LoVo (cell line): ENCODE measurements at places on chromosomes 16 and 17.

GRCh38 chr17:46745376-46745775 lies 73.1 kb downstream of the WNT3 start:
- DNase-seq = no peak

GRCh38 chr17:30236297-30236624 lies 764 bp upstream of the SLC6A4 start:
- no peak for DNase-seq

DNA sequence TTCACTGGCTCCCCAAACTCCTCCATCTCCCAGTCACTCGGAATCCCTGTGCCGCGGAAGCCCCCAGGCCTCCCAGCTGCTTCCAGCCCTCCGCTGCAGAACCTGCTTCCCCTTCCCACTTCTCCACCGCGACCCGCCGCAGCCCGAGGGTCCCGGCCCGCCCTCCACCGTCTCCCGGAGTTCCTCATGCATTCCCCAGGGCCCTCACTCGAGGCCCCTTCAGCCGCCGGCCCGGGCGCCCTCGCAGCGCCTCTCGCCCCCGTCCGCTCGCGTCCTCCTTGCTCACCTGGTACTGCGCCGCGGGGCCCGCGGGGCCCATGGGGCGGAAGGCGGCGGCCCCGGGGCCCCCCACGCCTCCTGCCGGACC lies 329 bp downstream of the SMARCD2 start:
- DNase-seq = no peak

DNA sequence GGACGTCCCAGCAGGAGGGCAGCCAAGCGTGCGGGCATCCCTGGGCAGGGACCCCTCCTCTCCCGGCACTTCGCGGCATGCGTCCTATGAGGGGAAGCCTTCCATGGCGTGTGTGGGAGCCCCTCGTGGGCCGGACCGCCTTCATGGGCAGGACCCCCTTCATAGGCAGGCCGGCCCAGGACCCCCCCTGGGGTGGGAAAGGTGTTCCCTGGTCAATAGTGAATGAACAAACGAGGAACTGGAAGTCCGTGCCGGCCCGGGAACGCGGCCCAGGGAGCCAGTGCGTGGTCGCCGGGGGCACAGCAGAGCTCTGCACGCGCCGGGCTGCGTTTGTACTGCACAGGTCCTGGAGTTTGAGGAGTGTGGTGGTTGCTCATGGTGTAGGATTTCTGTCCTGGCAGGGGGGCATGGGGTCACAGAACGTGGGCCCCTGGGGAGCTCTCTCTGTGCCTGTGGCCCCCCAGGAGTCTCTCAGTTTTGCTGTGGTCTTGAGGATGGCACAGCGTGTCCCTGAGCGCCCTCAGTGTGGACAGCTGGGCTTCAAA lies 13.9 kb downstream of the BAIAP2 start:
- no peak for DNase-seq

GRCh38 chr17:9446528-9446927 lies 129.1 kb downstream of the STX8 start:
- DNase-seq = no peak

DNA sequence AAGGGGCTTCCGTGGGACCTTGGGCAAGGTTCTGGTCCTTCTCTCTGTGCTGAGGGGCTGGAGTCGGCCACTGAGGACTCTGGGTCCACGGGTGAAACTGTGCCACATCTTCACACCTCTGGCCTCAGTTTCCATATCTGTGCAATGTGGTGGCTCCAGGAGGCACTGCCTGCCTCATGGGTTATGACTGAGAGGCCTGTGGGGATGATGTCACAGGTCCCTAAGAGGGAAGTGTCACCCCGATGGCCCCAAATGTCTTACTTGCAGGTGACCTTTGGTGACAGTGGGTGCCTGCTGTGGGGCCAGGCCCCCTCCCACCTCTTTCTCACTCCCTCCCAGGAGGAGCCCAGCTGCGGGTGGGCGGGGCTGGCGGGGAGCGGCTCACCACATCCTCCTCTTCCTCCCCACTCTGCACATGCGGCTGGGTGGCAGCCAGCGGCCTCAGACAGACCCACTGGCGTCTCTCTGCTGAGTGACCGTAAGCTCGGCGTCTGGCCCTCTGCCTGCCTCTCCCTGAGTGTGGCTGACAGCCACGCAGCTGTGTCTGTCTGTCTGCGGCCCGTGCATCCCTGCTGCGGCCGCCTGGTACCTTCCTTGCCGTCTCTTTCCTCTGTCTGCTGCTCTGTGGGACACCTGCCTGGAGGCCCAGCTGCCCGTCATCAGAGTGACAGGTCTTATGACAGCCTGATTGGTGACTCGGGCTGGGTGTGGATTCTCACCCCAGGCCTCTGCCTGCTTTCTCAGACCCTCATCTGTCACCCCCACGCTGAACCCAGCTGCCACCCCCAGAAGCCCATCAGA lies at the start of gene IL21R:
Gene IL21R, plus strand, starts transcription at position 407 of the 801 bp plus-strand sequence. CDS start 27,898 bp downstream, outside the sequence.
- DNase-seq = no peak

DNA sequence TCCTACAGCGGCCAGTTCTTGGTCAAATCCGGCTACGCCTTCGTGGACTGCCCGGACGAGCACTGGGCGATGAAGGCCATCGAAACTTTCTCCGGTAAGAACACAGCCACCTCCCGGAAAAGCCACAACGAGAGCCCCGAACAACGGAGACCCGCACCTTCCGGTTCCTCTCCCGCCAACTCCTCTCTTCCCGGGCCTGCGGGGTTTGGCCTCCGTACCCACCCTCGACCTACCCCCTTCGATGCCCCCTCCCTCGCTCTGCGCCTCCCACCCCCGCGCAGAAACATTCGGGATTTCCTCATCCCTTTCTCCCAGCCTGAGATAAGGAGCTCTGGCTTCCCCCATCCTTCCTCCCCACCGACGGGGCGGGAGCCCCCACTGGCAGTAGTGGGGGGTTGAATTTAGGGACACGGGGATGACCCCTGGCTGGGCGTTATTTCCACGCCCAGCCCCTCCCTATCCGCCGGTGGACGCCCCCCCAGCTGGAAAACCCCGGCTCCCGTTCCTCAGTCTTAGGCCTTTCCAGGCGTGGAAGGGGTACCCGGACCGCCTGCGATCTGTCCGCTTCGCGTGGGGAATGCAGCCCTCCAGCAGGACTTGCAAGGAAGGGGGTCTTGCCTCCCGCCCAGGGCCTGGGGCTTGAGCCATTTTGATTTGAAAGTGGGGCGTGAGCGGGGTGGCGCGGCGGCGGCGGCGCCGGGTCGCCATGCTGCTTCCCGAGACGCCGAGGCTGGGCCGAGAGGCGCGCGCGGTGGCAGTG lies 822 bp downstream of the IGF2BP1 start:
- no peak for DNase-seq

GRCh38 chr16:56019274-56019673 lies 144.1 kb upstream of the CES5A start:
- no peak for DNase-seq

- DNase-seq = no peak
Observed at GRCh38 chr17:30589431-30589830, 112.2 kb downstream of the GOSR1 start.

GRCh38 chr16:87960852-87961251 lies 9.6 kb downstream of the BANP start:
- DNase-seq = no peak

GRCh38 chr16:69118994-69119393 lies 13.4 kb downstream of the CHTF8 start:
- no peak for DNase-seq

DNA sequence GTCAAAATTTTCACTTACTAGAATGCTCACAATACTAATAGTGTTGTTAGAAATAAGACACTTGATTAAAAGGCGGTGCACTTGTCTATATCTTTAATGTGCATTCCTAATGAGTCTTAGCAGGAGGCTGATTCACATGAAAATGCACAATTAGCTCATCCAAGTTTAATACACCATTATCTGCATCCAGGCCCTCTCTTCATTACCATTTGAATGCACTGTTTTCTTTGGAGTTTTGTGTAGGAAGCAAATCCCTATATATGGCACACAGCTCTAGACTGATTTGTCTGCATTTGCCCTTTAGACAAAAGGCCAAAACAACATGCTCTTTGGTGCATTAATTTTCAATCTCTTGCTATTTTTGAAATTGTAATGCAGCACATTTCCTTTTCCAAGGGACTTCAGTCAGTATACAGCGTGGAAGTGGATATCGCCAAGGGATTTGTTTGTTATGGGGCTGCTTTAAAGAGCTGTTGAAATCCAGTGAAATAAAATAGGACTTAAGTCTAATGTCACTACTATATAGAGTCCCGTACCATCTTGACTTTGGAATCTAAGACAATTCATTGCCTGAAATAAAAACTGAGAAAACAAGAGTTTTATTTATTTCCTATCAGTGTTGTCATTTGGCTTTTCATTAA lies 257.6 kb upstream of the CPHXL start:
- no peak for DNase-seq

GRCh38 chr16:49562228-49562627 lies 188.6 kb downstream of the C16orf78 start:
- no peak for DNase-seq

- no peak for DNase-seq
Observed at GRCh38 chr17:15914400-15915170, 30.3 kb upstream of the ADORA2B start.

DNA sequence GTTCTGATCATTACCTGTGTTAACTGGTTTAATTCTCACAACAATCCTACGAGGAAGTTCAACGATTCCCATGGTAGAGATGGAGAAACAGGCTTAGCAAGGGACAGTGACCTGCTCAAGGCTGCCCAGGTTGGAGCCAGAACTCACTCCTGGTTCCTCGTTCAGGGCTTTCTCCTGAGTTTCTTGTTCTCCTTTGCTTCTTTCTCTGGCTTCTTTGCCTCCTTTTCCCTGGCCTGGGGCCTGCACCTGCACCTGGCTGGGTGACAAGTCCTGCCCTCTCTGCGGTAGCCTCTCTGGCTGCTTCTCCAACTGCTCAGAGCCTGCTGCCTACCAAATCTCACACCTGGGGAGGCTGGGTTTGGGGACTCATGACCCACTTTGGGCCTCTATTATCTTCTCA lies 2.8 kb downstream of the CCL22 start:
- DNase-seq = no peak

DNA sequence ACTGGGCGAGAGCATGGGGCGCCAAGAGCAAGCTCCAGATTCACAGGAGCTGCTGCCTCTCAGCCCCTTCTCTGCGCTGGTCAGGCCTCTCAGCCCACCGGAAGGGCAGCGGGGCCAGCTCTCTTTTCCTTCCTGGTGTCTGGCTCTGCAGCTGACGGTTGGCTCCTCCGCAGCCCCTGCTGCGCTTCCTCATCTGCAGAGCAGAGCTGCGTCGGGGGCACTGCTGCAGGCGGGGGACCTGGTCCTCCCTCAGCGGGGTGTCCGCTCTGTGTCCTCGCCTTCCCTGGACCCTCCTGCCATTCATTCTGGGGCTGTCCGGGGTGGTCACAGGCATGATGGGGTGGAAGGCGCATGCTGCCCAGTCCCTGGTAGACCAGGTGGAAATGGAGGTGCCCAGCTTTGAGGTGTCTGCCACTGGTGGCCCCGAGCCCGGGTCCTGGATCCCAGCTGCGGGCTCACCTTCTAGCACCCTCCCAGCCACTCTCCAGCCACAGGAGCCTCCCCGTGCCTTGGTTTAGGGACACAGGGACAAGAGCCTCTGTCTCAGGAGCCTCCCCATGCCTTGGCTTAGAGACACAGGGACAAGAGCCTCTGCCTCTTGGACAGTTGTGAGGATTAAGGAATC lies 84.8 kb downstream of the IRF8 start:
- DNase-seq = no peak

DNA sequence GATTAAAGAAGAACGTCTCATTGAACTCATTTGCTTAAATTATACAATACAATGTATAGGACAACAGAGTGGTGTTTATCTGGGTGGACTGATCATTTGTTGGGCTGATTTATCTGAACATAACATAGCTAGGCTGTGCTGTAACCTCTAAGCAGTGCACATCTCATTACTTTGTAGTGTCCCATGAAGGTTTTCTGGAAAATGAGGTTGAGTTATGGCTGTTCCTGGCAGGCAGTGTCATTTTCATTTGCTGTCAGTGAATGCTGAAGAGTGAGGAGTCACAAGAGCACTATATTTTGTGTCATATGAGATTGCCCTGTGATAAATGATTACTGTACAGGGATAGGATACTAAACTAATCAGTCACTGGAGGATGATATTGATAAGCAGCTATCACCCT lies 340.2 kb downstream of the HS3ST3B1 start:
- no peak for DNase-seq

- DNase-seq = no peak
Observed at GRCh38 chr17:79980246-79981043, 55.2 kb downstream of the TBC1D16 start.

DNA sequence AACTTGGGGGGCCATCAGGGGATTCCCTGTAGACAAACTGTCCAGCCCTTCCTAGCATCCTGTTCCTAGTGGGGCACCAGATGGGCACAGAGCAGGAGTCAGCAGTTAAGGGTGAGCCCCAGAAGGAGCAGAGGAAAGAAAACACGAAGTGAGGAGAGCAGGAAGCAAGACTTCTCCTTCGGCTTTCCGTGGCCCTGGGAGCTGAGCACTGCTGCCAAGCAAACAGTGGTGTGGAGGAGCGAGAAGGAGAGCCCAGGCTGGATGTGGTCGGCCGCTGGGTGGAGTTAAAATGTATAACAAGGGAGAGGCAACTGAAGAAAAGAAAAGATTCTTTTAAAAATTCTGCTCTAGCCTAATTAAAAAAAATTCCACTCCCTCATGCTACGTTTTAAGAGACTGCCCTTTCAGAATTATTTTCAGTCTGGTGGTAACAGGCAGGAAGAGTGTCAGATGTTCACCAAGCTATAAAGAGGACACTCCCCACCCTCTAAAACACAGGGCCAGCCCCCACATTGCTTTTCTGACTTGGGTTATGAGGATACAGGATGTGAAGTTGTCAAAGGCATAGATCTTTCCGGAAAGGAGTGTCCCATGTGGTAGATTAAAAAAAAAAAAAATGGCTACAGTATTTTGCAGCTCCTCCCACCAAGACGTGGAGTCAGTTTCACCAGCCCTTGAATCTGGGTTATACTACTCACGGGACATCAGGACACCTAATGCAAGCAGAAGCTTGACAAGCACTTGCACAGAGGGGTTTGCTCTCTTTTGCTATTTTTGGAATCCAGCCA lies 74.9 kb upstream of the ZFHX3 start:
- no peak for DNase-seq

DNA sequence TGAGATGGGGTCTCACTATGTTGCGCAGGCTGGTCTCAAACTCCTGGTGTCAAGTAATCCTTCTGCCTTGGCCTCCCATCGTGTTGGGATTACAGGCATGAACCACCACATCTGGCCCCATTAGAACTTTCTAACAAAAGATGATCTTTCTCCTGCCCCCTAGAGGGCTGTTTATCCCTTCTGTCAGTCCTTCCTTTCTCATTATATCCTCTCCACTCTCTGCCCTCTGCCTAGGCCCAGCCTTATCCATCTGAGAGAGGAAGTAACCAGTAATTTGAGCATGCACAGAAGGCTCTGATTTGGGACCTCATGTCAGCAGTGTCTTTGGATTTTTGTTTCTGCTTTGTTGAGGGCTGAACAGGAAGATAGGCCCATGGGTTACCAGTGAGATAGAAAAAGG lies 4.4 kb upstream of the DHX40 start:
- no peak for DNase-seq

- no peak for DNase-seq
Observed at GRCh38 chr17:40331743-40332641, 23.0 kb downstream of the RARA start.

- DNase-seq = no peak
Observed at GRCh38 chr17:21375757-21376080, 438 bp upstream of the KCNJ12 start.

- DNase-seq = no peak
Observed at GRCh38 chr17:45093444-45094110, 32.5 kb downstream of the NMT1 start.
